Mucosa of gallbladder (tissue), 1 donor: ENCODE measurements at places on chromosomes 12 and 14.

GRCh38 chr14:37098132-37098531 lies 74.3 kb downstream of the SLC25A21 start:
- DNase-seq, result no peak

- DNase-seq, result no peak
These were observed 6.6 kb upstream of the KRT7 start for GRCh38 chr12:52226446-52226845.

GRCh38 chr14:65303899-65304222 lies 108.7 kb upstream of the FUT8 start:
- DNase-seq, result no peak

DNA sequence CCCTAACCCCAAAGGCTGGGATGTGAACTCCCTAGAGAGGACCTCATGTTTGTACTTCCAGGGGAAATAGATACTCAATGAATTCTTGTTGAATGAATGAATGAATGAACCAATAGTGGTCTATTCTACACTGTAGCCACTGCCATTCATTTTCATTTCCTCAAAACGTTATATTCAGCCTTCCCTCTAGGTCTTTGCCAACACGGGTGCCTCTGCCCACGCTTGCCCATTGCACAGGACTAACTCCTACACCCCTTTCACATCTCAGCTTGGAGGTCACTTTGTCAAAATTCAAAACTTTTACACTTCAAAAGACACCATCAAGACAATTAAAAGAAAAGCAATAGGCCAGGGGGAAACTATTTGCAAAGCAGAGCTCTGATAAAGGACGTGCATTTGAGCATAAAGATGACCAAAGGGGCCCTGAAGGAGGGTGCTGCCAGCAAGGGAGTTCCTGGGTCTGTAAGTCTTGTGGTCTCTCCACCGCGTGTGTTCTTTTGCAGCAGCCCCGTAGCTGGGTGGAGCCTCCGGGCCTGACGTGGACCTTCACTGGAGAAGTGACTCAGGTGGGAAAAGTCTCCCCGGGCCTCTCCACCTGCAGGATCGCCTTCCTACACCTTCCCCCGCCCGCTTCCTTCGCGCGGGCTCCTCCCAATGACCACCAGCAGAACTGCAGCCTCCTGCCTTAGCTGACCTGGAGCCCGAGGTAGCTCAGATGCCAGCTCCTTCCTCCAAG lies 31.5 kb downstream of the TMEM63C start:
- DNase-seq, result peak; percentile 14
